Putamen (tissue), 1 donor: ENCODE measurements at places on chromosomes 7 and 10.

DNA sequence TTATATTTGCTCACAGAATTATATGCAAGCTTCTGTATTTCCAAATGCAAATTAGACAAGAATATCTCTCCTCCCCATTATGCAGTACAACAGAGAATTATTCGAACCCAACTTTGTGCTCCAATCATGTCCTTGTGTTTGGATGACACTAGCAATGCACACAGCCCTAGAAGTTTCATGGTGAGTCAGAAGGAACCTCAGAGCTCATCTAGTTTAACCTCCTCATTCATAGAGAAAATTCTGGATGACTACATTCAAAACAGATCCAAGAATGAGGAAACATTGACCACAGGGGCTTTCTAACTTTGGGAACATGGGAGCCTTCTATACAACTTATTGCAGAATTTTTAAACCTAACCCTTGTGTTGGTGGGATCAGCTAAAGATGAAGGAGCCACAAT lies 12.8 kb upstream of the ARID5B start:
- no peak for DNase-seq

GRCh38 chr7:79876848-79877252 lies 257.8 kb upstream of the GNAI1 start:
- DNase-seq, result no peak

GRCh38 chr10:21807180-21807579 lies 196.3 kb downstream of the DNAJC1 start:
- DNase-seq, result no peak

GRCh38 chr10:46307281-46308112 lies 20.7 kb downstream of the ANTXRL start:
- no peak for DNase-seq

DNA sequence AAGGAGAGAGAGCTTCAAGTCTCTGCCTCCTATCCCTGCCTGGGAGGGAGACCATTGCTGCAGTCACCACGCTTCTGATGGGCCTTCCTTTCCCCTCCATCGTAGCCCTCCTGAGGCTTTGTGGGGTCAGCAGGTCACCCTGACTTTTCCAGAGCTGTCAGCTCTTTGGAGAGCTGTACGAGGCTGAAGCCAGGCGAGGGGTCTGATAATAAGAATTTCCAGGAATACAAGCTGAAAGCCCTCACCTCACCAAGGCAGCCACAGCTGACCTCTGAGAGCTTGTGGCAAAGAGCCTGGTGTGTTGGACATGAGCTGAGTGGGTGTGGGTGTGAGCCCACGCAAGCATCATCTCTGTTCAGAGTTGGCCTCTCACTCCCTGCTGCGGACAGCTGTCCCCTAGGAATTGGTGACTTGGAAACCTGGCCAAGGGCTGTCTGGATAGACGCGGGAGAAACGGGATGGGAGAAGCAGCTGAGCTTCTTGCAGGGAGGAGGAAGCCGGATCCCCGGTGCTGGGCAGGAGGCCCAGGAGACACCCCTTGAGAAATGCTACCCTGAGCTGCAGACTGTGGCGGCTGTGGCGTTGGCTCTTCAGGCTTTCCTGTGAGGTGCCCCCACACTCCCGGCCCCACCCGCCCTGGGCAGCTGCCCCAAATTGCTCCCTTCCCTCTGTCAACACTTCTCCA lies 122.1 kb upstream of the BTBD16 start:
- DNase-seq, result no peak

- DNase-seq, result no peak
Observed at GRCh38 chr10:124732931-124733570, 11.1 kb downstream of the FAM53B start.

DNA sequence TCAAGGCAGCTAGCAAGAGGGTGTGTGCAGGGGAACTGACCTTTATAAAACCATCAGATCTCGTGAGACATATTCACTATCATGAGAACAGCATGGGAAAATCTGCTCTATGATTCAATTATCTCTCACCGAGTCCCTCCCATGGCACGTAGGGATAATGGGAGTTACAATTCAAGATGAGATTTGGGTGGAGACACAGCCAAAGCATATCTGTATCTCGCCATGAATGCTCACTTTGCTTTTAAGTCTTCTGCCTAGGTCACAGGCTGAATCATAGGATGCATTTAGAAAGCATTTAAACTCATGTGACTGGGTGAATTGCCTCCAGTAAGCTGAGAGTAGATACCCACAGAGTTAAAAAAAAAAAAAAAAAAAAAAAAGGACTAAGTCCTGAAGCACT lies 220.0 kb downstream of the AGMO start:
- DNase-seq, result no peak

- no peak for DNase-seq
Observed at GRCh38 chr7:96527133-96527827, 182.4 kb downstream of the SEM1 start.

DNA sequence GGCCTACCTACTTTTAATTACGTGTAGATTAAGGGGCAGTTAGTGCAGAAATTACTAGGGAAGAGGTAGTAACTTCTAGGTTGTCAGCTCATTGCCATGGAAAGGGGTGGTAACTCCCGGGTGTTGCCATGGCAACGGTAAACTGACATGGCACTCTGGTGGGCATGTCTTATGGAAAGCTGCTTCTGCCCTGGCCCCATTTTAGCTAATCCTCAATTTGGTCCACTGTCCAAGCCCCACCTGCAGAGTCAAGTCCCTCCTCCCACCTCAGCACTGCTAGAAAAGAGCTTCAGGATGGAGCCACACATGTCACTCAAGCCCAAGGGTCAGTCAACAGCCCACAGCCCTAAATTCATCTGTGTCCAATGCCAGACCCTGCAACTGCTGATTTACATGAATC lies 7.5 kb upstream of the ZKSCAN1 start:
- no peak for DNase-seq

DNA sequence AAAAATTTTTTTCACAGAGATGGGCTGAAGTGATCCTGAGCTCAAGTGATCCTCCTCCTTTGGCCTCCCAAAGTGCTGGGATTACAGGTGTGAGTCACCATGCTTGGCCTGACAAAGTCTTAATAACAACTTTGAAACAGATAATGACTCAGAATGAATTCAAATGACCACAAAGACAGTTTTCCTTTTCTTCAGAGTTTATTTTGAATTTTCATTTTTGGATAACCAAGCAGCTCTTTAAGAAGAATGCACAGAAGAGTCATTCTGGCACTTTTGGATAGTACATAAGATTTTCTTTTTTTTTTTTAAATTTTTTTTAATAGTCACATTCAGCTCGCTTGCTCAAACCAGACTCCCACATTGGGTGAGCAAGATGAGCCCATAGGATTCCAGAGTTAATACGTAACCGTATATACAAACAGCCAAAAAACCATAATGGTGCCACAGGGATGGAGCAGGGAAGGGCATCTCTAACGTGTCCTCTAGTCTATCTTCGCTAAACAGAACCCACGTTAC lies 43.0 kb upstream of the NMT2 start:
- DNase-seq, result no peak

DNA sequence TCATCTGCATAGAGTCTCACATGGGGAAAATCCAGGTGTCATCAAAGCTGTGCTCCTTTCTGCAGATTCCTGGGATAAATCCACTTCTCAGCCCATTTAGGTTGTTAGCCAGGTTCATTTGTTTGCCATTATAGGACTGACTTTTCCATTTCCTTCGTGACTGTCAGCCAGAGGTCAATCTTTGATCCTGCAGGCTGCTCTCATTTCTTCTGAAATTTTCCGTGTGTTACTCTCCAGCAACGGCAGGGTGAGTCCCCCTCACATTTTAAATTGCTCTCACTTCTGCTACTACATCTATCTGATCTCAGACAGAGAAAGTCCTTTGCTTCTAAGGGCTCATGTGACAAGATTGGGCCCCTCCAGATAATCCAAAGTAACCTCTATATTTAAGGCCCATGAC lies 150.7 kb upstream of the BET1 start:
- no peak for DNase-seq

DNA sequence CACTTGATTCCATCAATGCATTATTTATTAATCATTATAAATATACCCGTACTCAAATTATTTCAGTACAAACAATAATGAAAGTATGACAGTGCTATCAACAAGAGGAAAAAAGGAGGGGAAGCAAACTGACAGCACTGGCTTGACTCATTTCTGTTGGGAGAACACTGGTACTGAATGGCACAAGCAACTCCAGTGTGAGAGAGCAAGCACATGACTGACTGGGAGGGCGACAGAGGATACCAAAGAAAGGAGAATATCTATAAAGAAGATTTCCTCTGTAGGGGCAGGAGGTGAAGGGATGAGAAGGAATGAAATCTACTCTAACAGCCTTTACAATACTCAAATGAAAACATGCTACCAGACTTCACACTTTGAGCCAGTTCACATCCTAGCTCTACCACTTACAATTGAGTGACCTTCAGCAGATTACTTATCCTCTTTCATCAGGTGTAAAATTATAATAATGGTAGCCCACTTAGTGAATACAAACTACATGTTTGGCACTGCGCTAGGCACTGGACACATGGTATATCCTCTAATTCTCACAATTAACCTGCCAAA lies 1.5 kb downstream of the USP54 start:
- DNase-seq, result peak; percentile 90

DNA sequence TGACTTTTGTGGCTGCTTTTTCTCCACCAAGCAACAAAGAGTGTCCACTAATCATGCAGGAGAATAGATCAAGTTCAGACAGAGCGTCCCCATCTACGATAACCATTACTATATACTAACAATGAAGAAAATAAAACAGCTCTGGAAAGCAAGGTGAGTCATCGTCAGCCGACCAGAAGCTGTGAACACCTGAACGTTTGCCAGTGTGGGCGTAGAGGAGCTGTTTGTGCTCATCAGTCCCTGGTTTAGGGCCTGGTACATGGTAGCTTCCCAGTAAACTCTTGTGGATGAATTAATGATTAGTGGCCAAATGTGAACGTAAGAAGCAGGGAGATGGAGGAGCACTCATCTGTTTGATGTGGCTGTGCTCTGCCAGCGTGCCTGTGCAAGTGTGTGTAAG lies 180.7 kb downstream of the EVX1 start:
- DNase-seq, result no peak

GRCh38 chr10:71319042-71319799 lies at the start of gene SLC29A3:
Gene SLC29A3 (plus strand): TSS chr10:71319259. CDS start chr10:71319310, 51 bp downstream.
- peak; percentile 80 for DNase-seq

DNA sequence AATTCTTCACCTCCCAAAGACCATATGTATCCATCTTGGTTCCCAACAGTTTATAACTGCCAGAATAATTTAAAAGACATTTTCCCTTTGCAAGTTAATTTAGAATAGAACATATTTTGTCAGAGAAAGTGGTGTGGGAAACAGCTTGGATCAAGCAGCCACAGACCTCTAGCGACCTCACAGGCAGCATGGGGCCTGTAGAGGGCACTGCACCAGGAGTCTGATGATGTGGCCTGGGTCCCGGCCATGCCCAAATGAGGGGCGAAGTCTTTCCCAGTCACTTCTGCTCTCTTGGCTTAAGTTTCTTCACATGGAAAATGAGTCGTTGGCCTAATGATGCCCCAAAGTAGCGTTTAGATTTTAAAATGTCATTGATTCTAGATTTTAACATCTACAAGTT lies 243.2 kb downstream of the SDK1 start:
- no peak for DNase-seq

- no peak for DNase-seq
Observed at GRCh38 chr7:22445853-22446252, 54.1 kb downstream of the STEAP1B start.

DNA sequence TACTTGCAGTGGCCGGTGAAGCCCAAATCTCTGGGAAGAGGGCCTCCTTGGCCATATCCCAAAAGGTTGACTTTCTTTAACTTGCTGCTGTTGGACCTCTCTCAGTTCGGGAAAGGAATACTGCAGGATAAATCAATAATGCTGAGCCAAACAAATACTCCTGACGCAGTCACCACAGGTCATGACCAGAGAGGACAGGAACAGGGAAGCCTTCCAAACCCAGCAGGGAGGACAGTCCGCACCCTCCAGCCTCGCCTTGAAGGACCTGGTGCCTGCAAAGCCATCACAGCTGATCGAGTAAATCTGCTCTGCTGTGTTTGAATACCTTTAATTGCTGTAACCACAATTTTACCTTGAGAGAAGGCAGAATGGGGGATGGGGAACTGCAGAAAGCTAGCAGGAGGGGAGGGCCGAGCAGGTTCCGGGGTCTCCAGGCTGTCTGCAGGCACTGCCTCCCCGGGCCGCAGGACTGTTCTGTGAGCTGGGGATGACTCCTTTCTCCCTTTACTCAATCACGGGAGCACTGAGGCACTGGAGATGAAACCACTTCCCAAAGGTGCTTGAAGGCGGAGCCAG lies 20.8 kb upstream of the INSIG1 start:
- DNase-seq, result no peak

DNA sequence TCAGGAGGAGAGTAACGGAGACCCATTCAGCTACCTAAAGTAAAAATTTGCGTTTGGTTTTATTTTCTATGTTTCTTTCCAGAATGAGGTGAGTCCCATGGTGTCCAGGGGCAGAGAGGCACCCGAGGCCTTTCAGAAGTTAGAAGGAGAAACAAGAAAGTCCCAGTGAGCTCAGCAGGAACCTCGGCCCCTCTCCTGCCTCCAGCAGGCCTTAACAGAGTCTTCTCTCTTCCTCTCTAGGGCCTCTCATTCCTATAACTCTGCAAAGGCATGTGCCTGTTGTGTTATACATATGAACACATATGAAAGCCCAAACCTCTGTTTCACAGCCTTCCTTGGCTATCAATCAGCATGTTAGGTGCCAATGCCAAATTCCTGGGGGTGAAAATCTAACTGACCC lies 20.8 kb upstream of the IKZF1 start:
- DNase-seq, result no peak

DNA sequence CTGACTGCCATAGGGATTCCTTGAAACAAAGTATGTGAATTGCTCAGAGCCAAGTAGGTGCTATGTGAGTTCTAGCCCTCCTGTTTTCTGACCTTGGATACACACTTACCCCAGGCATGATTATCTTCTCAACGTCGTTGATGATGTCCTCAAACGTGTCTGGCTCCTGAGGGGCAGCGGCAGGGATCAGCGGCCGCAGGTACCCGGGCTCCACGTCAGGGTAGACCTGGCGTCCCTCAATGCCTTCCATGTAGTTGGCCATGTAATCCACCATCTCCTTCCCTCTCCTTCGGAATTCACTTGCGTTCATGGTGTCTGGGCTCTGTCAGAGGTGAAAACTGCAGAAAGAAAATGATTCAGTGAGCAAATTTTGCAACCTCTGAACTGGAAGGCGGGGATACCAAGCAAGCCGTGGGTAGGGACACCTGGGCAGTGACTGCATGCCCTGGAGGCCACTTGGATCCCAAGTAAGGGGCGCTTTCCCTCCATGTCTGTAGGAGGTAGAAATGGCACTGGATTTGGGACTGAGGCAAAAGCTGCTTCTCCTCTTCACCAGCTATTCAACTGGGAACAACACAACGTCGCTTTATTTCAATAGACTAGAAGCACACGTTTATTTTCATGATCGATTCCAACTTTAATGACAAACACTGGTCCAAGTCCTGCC lies 21.3 kb downstream of the DDC start:
- no peak for DNase-seq

- no peak for DNase-seq
Observed at GRCh38 chr7:104306793-104307192, 21.6 kb upstream of the LHFPL3 start.
